Hippocampal formation (tissue), 2 donors: ENCODE measurements at places on chromosomes 2 and 18.
A peak's percentile ranks its signal among the peaks of the same experiment; 100 is the strongest.

- no peak for DNase-seq
Measured at GRCh38 chr2:238160206-238161129, 1.7 kb downstream of the ERFE start.

GRCh38 chr2:215260097-215260677, 51.7 kb upstream of the ATIC start:
- DNase-seq, result peak; percentile 15

- DNase-seq, result no peak
Measured at GRCh38 chr2:234355021-234355720, 141.7 kb downstream of the ARL4C start.

DNA sequence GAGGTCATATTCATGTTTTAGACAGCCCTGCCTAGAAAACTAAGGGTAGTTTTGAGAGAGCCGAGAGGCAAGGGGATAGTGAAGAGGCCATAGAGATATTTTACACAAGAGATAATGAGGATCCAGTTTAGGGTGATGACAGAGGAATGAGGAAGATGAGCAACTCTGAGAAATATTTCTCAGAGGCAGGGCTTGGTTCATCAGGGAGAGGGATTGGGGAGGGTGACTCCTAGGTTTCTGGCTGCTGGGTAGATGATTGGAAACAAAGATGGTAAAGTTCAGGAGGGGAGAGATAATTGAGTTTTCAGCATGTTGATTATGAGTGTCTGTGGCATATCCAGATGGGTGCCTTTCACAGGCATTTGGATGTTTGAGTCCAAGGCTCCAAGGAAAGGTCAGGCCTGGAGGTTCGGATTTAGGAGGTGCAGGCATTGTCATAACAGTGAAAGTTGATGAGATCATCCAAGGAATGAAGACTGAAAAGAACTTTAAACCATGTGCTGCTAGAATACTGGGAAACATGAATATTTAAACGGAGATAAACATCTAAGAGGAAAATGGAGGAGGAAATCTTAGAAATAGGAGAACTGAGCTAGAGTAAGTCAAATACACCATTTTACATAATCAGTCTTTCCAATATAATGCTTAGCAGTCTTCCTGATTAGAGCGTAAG, 7.4 kb downstream of the MYL12B start:
- DNase-seq, result no peak
